CD4-positive, alpha-beta T cell treated with Interleukin-17A for 4 hours (primary cell): ENCODE measurements at places on chromosomes 5 and 9.

DNA sequence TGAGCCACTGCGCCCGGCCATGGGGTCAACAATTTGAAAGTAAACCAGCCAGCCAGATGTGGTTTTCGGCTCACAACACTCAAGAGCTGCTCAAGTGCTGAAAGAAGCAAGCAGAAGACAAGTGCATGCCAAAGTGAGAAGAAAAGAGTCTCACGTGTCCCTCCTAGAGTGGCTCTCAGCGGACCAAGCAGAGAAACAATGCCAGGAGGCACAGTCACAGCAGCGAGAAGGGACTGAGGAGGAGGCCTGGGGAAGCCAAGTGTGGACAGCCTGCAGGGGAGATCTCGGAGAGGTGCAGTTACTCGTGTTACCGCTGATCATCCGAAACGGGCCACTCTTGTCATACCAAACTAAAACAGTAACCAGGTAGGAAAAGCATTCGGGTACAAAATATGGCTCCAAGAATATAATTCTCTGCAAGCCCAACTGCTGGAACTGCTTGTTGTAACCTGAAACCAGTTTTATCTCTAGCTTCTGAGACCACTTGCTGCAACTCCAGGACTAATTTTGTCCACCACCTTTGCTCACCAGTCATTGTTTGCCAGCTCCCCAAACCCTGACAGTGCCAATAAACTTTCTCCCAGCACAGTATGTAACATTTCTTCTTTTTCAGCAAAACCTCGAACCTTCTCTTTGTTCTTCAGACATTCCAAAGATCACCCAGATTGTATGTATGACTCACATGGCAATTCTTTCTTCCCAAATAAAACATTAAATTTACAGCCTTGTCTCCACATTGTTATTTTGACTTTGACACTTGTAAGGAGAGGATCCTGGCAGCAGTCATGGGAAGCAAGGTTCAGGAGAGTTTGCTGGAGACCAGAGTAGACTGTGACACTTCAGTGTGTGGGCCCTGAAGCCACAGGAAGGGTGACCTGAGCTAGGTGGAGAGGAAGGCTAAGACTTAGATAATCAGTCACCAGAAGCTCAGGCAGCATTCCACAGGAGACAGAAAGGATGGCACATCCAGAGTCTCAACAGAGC is 6.3 kb downstream of the SLC35D2 start:
- no peak for DNase-seq

DNA sequence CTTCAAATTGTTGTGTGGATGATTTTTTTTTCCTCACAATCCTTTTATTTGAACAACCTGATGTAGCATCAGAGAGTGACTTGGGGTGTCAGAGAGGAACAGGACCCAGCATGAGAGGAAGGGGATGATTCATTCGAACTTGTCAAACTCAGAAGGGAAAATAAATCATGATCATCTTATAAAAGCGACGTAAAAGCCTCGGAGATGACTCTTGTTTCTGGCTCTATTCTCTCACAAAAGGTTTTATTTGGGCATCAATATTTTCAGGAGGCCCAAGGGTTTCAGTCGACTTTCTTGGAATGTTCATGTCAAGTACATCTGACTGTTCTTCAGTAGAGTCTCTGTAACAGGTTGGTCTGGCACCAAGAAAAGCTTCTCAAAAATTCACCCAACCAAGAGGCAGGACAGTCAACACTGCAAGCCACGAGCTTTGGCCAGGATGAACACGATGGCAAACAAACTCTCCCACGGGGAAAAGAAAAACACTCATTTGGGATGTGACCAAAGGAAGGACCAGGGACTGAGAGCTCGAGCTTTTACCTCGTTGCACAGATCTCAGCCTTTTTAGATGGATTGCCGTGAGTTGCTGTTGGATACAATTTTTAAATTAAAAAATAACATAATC is 55.1 kb downstream of the ANKH start:
- no peak for DNase-seq

DNA sequence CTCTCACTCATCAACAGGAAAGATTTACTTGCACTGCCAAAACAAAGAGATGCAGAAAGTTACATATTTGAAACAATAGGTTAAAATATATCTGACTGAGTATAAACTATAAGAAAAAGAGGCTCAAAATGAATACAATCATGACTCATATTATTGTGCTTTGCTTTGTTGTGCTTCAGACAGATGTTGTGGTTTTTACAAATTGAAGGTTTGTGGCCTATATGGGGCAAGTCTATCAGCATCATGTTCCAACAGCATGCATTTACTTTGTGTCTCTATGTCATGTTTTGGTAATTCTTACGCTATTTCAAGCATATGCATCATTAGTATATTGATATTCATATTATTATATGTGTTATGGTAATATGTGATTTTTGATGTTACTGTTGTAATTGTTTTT is 330.0 kb downstream of the PRR16 start:
- DNase-seq = no peak

DNA sequence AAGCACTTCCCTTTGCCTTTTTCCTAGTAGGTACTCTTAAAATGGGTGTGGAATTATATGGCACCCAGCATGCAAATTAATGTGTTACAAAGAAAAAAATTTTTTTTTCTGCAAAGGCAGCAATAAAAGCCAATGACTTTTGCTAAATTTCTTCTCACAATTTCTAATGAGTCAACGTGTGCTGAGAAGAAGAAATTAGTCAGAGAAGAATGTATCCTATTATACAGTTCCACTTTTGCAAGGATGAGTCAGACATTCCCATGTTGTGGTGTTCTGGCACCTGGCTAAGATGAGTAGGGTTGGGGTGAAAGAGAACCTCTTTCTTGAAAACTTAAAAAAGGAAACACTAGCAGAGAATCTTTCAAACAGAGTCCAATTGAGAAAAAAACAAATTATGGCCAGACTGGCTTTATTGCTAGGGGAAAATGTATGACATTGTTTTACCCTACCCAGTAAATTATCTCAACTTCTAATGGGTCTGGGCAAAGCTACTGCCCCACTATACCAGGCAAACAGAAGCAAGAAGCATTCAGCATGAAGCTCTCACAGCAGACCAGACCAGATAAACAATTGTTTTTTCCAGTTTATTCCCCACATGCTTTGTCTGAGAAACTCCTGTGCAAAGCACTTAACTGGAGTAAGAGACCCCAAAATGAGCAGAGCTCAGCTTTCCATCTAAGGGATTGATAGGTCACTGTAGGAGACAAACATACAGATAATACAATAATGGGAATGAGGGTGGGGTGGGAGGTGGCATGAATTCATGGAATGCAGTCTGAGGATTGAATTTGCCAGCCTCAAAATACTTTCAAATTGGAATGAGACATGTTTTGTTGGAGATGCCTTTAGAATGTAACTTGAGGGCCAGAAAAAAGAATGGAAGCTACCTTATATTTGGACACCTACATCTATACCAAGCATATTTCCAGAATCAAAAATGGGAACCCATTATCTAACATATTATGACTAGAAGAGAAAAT is 220.8 kb upstream of the RFX3 start:
- DNase-seq = no peak

GRCh38 chr5:83364312-83365299 is 106.9 kb upstream of the VCAN start:
- no peak for DNase-seq

DNA sequence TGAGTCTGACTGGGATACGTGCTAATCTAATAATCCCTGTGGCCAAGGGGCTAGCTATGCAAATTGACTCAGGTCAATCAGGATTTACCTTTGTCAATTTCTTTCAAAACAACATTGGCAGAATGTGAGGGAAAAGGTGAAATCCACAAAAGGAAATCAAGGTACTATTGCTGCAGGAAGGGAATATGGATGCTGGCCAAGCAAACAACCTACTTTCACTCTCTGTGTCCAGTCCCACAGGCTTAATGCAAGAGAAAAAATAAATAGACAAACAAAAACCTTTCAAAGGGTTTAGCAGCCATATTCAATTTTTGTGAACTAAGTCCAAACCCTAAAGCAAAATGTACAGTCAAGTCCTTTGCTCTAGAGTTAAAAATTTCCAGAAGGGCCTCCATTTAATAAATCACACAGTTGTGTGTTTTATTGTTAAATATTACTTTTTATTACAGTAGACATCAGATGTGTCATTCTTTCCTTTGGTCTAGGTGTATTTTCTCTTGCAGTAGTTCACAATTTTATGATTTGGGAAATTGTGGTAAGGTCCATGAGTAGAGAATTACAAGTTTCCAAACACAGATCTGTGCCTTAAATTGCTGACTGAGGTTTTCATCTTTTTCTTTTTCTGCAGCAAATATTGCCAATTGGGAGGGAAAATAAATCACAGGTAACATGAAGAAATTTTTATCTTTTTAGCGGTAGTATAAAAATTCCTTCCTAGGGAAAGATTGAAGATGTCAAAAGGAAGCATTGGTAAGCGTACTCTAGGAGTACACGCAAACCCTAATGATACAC is 309.1 kb downstream of the DMAC1 start:
- DNase-seq = no peak

- no peak for DNase-seq
Observed at GRCh38 chr9:77885104-77885672, 146.4 kb downstream of the GNAQ start.

DNA sequence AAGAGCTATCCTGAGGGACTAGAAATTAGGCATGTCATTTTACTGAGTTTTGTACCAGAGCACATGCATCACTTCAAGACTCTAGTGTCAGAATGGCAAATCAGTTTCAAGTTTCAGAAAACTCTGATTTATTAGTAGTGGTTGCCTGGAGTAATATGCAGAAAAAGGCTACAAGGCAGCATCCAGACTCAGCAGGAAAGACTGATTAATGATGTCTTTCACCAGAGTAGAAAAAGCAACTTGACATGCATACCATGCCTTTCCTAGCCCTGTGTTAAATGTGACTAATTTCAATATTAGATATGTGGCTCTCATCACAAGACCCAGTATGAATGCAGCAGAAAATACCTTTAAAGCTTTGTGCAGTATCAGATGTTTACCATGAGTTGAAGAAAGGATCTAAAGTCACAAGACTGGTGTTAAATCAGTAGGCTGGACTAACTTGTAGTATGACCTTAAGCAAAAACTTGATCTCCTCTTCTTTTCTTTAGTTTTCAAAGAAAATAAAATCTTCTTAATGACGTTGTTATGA is 1251.2 kb upstream of the C9orf72 start:
- DNase-seq = no peak

DNA sequence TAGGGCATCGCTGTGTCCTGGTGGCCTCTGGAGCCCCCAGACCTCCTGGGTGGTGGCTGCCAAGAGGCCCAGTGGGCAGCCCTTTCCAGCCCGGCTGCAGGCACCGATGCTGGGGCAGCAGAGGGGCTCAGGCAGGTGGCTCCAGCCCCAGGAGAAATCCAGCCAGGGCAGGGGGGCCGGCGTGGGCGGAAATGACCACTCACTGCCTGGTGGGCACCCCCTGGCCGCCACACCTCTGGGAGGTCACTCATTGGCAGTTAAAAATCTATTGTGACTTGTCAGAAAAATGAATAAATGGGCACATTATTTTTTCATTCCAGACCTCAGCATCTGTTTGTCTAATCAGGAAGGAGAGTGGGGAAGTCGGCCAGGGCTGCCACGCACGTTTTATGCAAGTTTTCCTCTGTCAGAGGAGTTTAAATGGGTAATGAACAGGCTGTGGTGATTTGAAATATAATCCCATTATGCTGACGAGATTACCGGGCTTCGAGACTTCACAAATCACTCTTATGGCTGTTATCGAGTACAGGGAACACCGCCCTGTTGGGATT is 171.9 kb downstream of the GAPVD1 start:
- DNase-seq = no peak

- DNase-seq = no peak
Observed at GRCh38 chr9:114149765-114150340, 5.5 kb upstream of the COL27A1 start.

DNA sequence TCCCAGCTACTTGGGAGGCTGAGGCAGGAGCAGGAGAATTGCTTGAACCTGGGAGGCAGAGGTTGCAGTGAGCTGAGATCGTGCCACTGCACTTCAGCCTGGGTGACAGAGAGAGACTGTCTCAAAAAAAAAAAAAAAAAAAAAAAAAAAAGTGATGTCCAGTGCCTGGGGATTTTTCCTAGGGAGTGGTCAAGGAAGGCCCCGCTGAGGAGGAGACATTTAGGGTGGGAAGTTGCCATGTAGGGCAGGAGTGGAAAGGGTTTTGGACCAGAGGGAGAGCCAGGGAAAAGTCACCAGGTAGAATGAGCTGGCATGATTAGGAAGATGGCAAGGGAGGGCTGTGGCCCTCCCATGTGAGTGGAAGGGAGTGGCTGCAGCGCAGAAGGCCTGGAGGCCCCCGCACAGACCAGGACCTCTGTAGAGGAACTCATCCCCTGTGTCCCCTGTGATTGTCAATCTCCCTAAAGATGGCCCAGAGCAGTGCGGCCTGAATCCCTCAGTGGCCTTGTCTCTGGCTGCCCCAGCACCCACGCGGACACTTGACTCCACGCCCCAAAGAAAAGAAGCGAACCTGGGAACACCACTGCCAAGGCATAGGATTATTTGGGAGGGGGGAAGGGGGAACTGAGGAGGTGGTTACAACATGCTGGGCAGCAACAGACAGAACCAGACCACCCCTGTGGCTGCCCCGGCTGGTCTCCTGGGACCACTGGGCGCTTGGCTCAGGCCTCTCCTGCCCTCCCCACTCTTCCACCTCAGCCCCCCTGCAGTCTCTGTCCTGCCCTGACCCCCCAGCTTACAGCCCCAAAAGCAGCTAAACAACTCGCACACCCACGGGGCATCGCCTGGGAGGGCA is 2.6 kb upstream of the SQSTM1 start:
- no peak for DNase-seq

DNA sequence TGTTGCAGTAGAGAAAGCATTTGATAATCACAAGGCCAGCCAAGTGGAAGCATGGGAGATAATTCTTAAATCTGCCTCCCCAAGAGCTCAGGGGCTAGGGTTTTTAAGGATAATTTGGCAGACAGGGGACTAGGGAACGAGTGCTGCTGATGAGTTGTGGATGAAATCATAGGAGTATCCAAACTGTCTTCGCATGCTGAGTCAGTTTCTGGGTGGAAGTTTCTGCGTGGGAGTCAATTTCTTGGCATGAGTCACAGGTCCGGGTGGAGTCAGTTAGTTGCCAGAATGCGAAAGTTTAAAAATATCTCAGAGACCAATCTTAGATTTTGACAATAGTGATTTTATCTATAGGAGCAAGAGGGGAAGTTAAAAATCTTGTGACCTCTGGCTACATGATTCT is 112.6 kb downstream of the TMC1 start:
- DNase-seq = no peak

GRCh38 chr5:139065306-139065705 is 132.9 kb downstream of the SIL1 start:
- DNase-seq = no peak

- DNase-seq = no peak
Observed at GRCh38 chr5:160432196-160432595, 10.5 kb downstream of the PTTG1 start.
